ENCODE measurements at places on chromosomes 2 and 18.

- DNase-seq: peak; percentile 8
Measured at GRCh38 chr2:182581196-182581935, 134.7 kb upstream of the DNAJC10 start.

- no peak for DNase-seq
Measured at GRCh38 chr2:182187130-182187529, 201.5 kb downstream of the PPP1R1C start.

DNA sequence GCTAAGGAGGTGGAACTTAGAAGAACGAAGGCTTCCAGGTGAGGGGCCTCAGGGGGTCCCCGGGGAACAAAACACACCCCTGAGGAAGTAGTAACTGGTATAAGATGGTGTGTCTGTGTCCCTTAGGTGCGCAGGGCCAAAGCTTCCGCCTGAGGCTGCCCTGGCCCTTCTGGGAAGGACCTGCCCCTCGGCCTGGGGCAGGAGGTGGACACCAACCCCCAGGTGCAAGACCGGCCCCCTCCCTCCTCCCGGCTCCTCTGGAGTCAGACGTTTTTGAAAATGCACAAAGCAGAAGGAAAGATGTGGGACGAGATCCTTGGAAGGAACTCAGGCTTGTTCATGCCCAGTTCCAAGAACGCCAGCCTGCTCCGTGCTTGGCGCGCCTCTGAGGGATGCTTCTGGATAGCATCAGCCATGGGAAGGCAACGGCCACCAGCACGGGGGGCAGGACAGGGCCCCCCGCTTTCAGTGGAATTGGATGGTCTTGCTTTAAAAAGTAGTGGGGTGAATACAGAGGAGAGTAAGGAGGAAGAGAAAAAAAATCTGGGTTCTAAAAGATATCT lies 37.5 kb downstream of the MYT1L start:
- no peak for DNase-seq

GRCh38 chr2:43292851-43293743 lies 66.7 kb upstream of the ZFP36L2 start:
- no peak for DNase-seq

- DNase-seq: no peak
Measured at GRCh38 chr2:115163572-115163971, 721.1 kb downstream of the DPP10 start.

GRCh38 chr2:42510608-42511243 lies 16.9 kb upstream of the KCNG3 start:
- peak; percentile 25 for DNase-seq

DNA sequence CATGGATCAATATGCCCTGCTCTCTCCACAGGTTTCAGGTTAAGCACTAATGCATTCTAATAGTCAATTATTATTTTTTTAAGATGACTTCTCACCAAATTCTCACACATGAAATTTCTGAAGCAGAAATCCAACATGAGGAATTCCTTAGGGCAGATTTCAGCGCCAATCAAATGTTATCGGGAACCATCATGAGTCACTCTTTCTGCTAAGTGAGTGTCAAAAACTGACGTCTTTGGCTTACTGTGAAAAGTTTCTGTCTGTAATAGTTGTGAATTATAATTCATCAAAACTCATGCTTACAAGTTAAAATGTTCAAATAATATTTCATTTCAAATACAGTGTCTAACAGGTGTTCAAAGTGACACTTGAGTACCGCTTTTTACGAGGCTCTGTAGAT lies 1038.6 kb downstream of the SOCS6 start:
- DNase-seq: no peak

DNA sequence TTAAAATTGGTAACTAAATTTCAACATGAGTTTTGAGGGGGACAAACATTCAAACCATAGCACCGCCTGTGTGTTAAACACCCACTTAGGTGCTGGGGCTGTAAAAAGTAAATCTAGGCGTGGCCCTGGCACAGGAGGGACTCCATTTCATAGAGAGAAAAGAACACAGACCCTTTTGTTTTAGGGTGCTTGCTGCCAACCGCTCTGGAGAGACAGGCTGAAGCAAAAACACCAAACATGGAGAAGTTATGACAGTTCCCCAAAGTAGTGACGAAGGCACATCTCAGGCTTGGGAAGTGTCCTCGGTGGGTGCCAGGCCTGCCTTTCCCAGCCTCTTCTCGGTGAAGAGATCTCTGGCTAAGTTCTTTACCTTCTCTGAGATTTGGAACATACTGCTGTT lies 5.1 kb downstream of the ACTG2 start:
- DNase-seq: no peak

GRCh38 chr2:232523682-232524597 lies 2.0 kb upstream of the CHRND start:
- peak; percentile 26 for DNase-seq

- DNase-seq: no peak
Measured at GRCh38 chr18:57445488-57446319, 10.5 kb downstream of the ONECUT2 start.

GRCh38 chr2:60422826-60423483 lies 130.5 kb downstream of the BCL11A start:
- no peak for DNase-seq

GRCh38 chr2:105732955-105733607 lies 11.6 kb upstream of the NCK2 start:
- DNase-seq: no peak

GRCh38 chr2:26564121-26564644 lies 77.0 kb downstream of the CIB4 start:
- DNase-seq: no peak

GRCh38 chr2:79771493-79771892 lies 258.6 kb downstream of the CTNNA2 start:
- DNase-seq: no peak

DNA sequence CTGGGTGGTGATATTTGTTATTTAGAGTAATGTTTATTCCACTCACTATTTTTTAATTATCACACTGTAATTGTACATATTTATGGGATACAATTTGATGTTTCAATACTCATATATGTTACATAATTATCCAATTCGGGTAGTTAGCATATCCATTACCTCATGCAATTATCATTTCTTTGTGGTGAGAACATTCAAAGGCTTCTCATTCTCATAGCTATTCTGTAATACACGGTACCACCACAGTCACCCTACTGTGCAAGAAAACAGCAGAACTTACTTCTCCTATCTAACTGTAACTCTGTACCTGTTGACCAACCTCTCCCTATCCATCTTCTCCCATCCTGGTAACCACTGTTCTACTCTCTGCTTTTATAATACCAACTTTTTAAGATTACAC lies 4.6 kb downstream of the TBC1D8 start:
- no peak for DNase-seq

- peak; percentile 64 for DNase-seq
Measured at GRCh38 chr2:179543361-179543901, 278.8 kb upstream of the SESTD1 start.

DNA sequence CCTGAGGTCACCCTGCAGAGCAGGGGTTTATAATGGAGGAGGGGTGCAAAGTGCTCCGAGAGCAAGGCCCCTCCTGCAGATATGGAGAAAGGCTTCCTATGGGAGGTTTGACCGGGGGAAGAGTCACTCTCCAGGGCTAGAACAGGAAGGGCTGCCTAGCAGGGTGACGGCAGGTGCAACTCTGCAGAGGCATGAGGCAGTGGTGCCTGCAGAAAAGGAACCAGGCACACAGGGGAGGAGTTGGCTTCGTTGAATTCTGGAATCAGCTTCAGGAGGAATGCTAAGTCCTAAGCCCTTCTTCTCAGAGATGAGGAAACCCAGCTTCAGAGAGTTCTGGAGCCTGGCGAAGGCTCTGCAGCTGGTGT lies 17.5 kb upstream of the HPCAL1 start:
- no peak for DNase-seq

- DNase-seq: no peak
Measured at GRCh38 chr2:112087346-112088020, 32.4 kb downstream of the TMEM87B start.

DNA sequence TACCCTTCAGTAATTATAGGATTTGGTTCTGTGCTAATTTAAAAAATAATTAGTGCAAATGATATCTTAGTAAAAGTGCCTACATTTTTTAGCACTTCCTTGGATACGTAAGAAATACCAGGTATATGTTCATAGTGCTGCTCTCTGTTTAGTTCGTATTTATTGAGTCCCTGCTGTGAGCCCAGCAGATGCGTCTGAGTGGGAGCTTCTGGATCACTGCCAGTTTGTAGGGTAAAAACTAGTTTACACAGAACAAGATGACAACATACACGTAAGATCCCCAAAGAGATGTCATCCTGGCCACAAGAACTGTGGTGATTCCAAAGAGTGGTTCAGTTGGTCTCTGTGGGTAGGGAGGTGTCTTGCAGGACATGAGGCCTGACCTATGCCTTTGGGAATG lies 103.2 kb downstream of the CTIF start:
- no peak for DNase-seq

DNA sequence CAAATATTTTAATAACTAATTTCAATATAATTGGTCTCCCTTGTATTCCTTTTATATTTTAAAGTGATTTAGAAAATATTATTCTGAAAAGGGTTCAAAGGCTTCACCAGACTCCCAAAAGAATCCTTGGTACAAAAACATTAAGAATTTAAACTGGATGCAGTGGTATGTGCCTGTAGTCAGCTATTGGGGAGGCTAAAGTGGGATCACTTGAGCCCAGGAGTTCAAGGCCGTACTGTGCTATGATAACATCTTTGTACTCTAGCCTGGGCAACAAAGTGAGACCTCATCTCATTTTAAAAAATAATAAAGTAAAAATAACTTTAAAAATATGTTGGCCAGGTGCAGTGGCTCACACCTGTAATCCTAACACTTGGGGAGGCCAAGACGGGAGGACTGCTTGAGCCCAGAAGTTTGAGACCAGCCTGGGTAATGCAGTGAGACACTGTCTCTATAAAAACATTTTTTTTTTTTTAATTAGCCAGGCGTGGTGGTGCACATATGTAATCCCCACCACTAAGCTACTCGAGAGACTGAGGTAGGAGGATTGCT lies 14.7 kb downstream of the NCL start:
- DNase-seq: no peak

DNA sequence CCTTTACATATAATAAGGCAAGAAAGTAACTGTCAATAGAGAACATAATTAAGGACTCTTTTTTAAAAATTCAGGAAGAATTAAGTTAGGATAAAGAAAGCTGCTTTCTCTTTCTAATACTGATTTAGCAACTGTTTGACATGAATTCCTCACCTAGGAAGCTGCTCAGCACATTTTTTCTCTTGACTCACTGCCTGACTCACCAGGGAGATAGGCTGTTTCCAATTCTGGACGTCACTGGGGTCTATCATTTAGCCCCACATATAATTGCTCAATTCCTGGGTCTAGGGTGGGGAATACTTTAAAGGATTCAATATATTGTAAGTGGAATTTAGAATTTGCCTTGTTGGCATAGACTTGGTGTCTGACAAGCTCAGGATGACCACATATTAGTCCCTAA lies 50.8 kb upstream of the UGP2 start:
- peak; percentile 89 for DNase-seq

- DNase-seq: no peak
Measured at GRCh38 chr18:79584491-79585394, 94.9 kb upstream of the CTDP1 start.

- no peak for DNase-seq
Measured at GRCh38 chr2:188235364-188235763, 56.3 kb upstream of the GULP1 start.

GRCh38 chr2:100682536-100682935 lies 119.7 kb downstream of the PDCL3 start:
- no peak for DNase-seq

GRCh38 chr2:157393348-157393747 lies 50.5 kb downstream of the CYTIP start:
- no peak for DNase-seq

GRCh38 chr18:75818383-75818782 lies 390.9 kb upstream of the SMIM21 start:
- DNase-seq: no peak

- DNase-seq: no peak
Measured at GRCh38 chr2:198916548-198917080, 541.1 kb downstream of the SATB2 start.

- DNase-seq: no peak
Measured at GRCh38 chr18:51195086-51195450, 2.4 kb downstream of the MEX3C start.

- no peak for DNase-seq
Measured at GRCh38 chr2:205158404-205158803, 523.9 kb upstream of the NRP2 start.

DNA sequence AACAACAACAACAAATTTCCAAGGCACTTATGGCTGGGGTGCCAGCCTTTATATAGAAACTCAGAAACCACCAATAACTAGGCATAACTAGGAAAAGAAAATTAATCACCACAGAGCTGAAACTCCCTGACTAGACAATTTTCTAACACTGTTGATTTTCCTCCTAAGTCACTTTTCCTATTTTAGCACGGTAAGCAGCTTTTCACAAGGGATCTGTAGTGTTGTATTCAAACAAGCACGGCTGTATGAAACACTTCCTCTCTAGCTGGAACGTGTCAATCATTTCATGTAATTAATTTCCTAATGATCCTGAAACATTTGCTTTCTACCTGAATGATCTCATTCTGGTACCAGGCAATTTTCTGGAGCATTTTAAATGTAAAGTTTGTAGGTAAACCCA lies 645.0 kb downstream of the IRS1 start:
- DNase-seq: no peak

DNA sequence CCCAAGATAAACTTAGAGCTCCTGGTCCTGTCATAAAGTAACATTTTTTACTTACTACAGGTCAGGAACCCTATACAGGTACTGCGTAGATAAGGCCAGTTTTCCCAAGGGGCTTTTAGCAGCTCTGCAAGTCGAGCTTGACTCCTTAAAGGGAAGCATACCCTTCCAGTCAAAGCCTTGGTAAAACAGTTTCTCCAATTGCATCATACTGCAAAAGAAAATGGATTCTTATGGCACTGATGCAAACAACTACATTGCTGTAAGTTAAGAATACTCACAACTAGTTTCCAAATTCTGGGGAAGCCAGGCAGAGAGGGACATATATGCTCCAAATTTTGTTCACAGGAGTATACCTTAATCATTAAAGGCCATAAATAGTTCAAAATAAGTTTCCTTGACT lies 31.0 kb downstream of the MYO3B start:
- no peak for DNase-seq

- DNase-seq: peak; percentile 53
Measured at GRCh38 chr18:75220551-75221355, 10.2 kb downstream of the TSHZ1 start.

DNA sequence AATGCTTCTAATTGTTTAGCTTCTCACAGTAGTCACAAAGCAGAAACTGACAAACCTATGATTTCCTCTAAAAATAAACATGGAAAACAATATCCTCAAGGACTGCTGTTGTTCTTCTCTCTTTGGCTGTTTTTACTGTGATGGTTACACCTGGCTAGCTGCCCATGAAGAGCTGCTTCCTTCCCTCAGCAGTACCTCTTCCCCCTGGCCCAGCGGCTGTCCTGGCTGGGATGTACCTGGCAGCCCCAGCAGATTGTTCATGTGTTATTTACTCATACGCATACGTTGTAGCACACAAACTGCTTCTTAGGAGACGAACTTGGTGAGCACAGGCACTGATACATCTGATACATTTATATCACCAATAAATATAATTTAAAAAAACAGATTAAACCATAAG lies 27.4 kb downstream of the NEMP2 start:
- DNase-seq: no peak

GRCh38 chr2:42872721-42873120 lies 80.3 kb upstream of the HAAO start:
- peak; percentile 32 for DNase-seq

- DNase-seq: peak; percentile 1
Measured at GRCh38 chr2:155250800-155251199, 552.3 kb downstream of the KCNJ3 start.

GRCh38 chr2:151482171-151482725 lies 72.5 kb downstream of the RIF1 start:
- no peak for DNase-seq

GRCh38 chr2:127486247-127487058 lies 39.8 kb downstream of the IWS1 start:
- DNase-seq: no peak

Data from EH (cell line).